ENCODE measurements at places on chromosomes 2 and 18.

GRCh38 chr2:149800624-149801542 is 213.3 kb upstream of the MMADHC start:
- no peak for DNase-seq

DNA sequence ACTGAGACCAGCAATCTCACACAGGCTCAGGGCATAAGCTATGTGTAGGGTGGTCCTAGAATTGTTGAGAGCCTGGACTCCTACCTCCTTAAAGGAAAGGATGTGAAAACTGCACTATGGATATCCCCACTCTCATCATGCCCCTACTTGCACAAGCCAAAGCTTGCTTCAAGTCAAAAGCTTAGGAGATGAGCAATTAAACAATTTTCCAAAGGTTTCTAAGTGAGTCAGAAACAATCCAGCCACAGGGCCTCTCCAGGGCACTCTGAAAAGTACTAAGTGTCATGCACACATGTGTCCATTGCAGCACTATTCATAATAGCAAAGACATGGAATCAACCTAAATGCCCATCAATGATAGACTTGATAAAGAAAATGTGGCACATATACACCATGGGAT is 215.4 kb downstream of the AFF3 start:
- no peak for DNase-seq

- DNase-seq: no peak
These were observed 41.6 kb downstream of the EEF1B2 start for GRCh38 chr2:206201075-206201848.

GRCh38 chr18:51151568-51152511 is 45.6 kb downstream of the MEX3C start:
- no peak for DNase-seq

GRCh38 chr2:168601741-168602140 is 145.7 kb downstream of the CERS6 start:
- DNase-seq: no peak

DNA sequence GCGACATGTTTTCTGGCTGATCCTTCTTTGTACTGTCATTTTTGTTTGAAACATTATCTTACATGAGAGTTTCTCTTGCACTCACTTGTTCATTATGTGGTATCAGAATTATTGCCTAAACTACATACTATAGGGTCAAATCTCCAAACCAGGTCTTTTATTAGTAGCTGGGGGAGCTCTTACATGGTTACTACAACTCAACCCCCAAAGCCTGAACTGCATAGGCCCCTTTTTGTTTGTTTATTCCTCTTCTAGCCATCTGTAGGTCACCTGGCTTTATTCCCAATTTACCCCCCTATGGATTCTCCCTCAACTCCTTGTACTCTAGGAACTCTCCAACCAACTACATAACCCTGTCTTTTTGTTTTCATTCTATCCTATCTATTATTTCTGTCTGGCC is 46.7 kb downstream of the PUM2 start:
- no peak for DNase-seq

DNA sequence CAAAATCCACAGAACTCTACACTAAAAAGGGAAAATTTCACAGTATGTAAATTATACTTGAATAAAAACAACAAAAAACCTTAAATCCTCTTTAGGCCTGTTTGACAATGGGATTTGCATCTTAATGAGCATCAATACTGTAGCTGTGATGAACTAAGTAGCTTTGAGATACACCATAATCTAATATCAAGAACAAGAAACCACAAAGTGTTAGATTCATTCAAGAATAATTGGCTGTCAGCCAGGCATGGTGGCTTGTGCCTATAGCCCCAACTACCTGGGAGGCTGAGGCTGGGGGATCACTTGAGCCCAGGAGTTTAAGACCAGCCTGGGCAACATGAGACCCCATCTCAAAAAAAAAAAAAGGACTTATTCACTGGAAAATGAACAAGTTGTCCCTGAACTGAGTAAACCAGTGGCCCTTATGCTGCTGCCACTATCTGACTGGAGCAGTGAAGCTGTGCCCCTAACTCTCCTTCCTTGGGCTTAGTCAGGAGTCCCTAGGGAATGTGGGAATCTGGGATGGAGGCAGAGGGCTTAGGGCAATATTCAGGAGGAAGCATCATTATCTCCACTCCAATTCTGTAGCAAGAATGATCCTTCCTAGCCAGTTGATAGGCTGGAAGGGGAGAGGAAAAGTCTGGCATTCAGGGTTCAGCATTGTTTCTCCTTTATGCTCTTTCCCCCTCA is 88.5 kb downstream of the PRKCE start:
- peak; percentile 5 for DNase-seq

DNA sequence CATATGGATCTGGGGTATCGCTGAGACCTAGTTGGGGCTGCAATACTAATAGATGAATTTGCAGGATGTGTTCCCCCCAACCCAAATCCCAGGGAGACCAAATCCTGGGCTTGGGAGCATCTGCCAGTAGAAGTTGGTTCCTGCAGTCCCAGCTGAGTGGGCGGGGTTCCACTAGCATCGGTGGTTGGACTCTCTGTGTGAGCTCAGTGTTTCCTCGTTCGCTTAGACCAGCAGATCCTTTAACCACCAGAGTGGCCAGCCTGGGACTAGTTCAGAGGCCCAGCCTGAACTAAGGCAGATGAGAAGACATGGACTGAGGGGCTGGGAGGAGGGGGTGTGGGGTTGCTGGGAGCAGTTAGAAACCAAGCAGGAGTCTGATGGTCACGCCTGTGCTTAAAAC is 40.7 kb downstream of the PCARE start:
- DNase-seq: no peak

- DNase-seq: no peak
These were observed 11.7 kb downstream of the UBR3 start for GRCh38 chr2:169838743-169839489.

DNA sequence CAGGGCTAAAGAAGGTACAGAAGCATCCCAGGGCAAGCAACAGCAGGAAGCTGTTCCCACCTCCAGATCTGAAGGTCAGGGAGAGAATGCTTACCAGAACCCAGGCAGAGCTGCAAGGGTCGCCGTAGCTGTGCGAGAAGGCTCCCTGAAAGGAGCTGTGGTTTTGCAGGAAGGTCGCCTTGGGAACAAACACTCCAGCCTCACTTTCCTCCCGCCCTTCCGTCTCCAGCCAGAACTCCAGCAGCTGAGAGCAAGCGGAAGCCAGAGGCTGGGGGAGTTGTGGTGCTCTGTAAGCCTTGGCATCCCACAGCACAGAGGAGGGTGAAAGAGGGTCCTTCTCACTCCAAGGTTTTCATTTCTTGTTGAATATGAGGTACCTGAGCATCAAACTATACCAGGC is 18.3 kb upstream of the ICOS start:
- DNase-seq: no peak

DNA sequence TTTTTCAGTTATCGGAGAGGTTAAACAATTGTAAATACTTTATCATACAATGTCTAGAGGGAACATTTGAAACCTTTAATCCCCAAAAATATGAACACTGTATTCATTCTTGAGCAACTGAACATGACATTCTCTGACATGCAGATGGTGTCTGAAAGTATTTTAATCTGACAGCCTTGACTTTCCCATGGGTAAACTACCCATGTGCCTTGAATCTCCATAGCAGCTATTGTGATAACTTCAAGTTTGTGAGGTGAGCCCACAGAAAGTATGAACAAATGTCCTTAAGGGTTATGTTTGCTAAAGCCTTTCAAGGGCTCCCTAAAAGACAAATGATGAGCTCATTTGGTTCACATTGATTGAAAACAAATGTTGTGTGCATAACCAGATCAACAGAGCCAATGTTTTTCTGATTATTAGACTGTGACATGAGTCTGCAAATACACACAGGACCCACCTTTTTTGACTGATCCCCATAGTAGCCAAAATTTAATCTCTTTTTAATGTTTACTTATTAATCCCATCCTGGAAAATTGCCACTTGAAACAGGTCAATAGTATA is 1326.0 kb downstream of the LRP1B start:
- no peak for DNase-seq

DNA sequence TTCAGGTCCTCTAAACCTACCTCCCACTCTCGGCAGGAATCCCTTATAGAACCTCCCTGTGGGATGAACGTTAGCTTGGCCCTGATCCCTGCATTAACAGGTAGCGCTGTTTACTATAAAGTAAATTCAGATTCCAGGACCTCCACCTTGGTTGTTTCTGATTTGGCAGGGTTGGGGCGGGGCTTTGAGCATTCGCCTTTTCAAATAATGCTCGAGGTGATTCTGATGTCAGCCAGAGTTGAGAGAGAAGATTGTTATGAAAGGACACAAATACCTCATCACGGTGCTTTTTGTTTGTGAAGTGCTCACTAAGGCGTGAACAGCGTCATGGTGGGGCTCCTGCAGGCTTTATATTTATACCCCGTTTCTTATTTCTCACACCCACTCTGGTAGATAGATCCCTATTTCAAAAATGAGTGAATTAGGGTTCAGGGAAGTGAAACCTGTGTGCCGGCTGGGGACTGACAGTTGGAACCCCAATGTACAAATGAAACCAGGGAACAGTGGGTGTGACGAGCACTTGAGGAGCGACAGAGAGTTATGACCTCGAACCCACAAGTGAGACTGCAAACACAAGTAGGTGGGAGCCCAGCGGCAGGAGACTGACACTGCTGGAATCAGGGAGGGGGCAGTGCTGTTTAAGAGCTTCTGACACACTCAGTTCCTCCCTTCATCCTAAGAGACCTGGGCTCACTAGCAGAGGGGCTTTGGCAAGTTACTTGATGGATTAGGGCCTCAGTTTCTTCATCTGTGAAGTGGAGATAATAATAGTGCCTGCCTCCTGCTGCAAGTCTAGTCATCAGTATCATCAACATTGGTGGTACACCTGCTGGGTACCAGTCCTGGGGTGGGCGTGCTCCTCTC is 14.2 kb upstream of the CXCR4 start:
- no peak for DNase-seq

DNA sequence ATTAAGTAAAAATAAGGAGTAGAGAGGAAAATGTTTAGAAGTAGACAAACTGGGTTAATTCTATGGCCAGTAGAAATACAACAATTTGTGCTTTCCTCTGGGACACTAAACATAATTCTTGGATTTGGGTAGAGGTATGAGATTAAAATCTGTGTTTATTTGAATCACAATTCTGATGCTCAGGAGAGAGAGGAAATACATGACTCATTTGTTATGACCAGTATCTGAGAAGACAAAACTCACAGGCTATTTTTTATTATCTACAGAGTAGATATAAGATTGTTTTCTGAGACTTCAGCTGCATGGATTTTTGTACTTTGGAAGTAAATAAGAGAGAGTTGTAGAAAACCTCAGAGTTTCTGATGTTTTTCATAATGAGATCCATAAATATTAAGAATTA is 315.7 kb upstream of the CWC22 start:
- no peak for DNase-seq

DNA sequence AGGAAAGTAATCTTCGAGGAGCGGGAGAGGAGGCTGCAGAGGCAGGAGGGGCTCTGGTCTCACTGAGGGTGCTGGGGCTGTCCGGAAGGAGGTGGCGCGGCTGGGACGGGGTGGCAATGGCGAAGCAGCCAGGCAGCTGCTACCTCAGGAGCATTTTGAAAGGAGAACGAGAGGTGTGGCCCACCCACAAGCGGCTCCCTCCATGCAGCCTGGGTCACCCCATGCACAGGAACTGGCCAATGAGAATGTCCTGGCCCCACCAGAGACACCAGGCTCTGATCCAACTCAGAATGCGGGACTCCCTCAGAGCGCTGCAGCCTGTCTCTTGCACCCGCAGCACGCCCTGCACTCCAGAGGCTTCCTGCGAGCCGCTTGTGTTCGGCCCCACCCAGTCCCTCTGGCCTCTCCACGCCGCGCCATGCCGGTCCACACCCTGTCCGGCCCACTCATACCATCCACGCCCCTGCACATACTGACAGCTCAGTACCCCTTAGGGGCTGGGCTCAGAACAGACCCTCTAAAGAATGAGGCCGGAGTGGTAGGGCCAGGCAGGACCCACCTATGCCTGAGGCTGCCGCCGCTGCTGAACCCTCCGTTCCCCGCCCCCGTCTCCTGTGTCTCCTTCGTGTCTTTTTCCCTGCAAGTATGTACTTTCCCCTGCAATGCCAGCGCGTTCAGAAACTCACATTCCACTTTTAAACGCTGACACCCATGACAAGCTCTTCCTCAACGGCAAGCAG is 6.4 kb upstream of the BOK start:
- no peak for DNase-seq

GRCh38 chr2:98379311-98380202 is 33.3 kb downstream of the CNGA3 start:
- no peak for DNase-seq

DNA sequence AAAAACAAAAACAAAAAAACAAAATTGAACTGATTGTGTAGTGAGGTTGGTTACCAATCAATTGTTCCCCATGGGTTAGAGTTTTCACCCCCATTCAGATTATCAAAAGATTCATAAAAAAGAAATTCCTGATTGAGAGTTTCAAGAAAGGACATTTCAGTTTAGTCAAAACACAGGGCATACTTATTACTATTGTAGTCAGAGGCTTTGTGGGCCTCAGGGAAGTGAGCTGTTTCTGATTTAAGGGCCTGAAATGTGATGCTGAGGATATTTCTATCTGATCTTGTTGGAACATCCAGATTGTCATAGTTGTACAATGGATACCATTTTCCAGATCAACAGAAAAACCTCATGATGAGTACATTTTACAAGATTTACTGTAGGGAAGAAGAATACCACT is 368.1 kb upstream of the NETO1 start:
- no peak for DNase-seq

DNA sequence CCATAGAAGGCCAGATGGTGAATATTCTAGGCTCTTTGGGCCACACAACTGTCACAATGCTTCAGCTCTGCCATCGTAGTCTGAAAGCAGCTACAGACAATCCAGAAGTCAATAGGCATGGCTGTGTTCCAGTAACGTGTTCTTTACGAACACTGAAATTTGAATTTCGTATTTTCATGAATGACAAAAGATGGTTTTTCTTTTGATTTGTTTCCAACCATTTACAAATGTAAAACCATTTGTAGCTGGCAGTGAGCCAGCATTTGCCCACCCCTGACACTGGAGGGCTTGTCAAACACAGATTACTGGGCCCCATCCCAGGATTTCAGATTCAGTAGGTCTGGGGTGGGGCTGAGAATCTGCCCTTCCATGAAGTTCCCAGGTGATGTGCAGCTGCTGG is 83.0 kb upstream of the ATG16L1 start:
- DNase-seq: no peak

DNA sequence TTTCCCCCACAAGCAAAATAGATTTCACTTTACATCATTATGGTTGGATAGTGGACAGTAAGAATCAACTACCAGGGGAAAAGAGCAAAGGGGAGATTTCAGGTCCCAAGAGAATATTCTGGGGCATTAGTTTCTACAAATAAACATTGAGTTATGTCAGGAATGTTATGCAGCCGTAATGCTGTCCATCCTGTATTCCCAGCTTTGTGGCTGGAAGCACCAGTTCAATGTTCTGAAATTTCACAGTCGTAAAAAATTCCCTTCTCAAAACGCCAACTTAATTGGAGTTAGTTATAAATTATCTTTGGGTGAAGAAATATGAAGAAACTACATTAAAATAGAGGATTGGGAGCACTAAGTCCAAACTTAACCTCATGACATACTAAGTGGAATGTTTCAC is 141.5 kb upstream of the FIGN start:
- no peak for DNase-seq

GRCh38 chr2:8622924-8623465 is 58.9 kb upstream of the ID2 start:
- DNase-seq: no peak

Data from NCI-H1105 treated with DMSO at 0.1 percent for 48 hours (cell line).